ENCODE measurements at places on chromosomes 16 and 17.
A peak's percentile ranks its signal among the peaks of the same experiment; 100 is the strongest.

DNA sequence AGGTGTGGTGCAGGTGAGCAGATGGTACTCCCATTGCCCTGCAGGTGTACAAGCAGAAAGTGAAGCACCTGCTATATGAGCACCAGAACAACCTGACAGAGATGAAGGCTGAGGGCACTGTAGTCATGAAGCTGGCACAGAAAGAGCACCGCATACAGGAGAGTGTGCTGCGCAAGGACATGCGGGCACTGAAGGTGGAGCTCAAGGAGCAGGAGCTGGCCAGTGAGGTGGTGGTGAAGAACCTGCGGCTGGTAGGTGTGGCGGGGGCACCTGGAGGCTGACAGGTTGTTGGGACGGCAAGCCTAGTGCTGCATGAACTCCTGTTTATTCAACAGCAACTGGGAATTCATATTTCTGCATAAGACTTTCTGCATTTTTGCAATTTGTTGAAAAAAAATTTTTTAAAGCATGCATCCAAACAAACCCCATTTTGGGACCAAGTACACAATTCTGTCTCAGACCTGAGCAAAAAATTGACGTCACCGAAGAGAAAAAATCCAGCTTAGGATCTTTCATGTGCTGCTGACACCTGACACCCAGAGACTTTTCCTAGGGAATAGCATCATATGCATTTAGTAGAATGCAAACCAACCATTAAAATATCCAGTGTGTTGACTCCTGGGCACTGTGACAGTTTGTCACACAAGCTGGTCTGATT, 13.5 kb upstream of the DBNDD1 start:
- DNase-seq: no peak

DNA sequence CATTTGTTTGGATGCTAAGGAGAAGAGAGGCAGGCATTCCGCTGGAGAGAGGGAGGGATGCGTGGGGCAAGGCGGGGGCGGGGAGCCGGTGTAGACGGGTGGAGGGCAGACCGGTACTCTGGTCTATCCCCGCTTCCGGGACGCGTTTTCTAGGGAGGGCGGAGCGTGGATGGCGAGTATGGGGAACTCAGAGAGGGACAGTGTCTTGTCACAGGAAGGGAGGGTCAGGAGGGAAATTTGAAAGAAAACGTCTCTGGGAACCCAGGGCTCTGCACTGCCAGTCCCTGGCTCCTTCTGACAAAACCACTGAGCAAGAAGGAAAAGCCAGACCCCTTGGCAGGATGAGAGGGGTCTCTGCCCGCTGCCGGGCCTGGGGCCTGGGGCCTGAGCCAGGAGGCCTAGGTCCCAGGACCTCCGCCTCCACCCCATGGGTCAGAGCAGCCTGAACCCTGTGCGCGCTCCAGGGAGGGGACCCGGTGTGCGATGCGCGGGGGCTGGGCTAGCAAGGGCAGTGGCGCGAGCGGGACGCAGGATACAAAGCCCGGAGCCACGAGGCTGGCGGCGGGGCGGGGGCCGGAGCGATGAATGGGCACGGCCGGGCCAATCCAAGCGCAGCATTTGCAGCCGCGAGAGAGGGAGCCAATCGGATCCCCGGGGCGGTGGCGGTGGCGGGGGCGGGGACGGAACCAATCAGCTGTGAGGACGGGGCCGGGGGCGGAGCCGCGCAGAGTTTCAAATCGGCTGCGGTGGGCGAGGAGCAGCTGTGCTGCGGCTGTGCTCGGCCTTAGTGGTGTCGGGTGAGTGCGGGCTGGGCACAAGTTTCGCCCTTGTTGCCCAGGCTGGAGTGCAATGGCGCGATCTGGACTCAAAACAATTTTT, at the start of gene PIMREG:
PIMREG (plus strand) TSS at position 764 of the 879 bp plus-strand sequence. CDS start 656 bp downstream, outside the sequence.
- peak; percentile 69 for DNase-seq

GRCh38 chr16:72159801-72160200, 12.2 kb downstream of the PMFBP1 start:
- DNase-seq: no peak

DNA sequence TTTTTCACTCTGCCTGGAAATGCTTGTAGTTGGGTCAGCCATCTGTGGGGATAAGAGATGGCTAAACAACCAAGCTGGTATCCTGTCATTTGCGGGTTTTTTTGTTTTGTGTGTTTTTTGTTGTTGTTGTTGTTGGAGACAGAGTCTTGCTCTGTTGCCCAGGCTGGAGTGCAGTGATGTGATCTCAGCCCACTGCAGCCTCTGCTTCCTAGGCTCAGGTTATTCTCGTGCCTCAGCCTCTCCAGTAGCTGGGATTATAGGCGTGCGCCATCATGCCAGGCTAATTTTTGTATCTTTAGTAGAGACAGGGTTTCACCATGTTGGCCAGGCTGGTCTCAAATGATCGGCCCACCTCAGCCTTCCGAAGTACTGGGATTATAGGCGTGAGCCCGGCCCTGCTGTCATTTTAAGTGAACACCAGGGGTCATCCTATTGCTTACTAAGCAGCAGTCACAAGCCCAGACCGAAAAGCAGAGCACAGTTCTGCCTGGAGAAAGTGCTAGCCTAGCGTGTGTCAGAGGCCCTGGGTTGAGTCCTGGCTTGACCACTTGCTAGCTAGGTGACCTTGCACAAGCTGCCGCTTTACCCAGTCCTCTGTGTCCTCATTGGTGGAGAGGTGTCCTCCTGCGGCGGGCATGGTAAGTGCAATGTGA, 4.6 kb downstream of the SMCR8 start:
- DNase-seq: no peak

- no peak for DNase-seq
These were observed 1.4 kb downstream of the MSL1 start for GRCh38 chr17:40122999-40123810.

DNA sequence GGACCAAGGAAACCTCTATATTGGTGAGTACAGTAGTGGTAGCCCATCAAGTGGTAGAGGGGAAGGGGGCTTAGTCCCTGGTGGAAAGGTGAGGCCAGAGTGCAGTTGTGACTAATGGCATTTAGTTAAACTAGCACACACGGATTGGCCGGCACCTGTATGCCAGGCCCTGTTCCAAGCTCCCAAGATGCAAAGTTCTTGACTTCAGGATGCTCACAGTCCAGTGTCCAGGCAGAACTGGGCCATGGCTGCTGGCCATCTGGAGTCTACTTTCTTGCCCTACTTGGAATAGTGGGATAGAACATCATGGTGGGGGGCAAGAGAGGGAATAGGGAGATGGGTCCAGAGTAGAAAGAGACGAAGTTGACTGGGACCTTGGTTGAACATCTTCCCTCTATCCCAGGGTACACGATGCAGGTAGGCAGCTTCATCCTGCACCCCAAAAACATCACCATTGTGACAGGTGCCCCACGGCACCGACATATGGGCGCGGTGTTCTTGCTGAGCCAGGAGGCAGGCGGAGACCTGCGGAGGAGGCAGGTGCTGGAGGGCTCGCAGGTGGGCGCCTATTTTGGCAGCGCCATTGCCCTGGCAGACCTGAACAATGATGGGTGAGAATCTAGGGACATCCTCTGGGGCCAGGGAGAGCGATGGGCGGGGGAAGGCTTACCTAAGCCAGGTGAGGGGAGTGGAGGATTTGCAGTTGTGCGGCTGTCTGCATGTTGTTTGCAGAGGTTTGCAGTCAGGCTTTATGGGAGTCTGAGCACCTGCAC, 15.2 kb downstream of the ITGA3 start:
- DNase-seq: no peak

DNA sequence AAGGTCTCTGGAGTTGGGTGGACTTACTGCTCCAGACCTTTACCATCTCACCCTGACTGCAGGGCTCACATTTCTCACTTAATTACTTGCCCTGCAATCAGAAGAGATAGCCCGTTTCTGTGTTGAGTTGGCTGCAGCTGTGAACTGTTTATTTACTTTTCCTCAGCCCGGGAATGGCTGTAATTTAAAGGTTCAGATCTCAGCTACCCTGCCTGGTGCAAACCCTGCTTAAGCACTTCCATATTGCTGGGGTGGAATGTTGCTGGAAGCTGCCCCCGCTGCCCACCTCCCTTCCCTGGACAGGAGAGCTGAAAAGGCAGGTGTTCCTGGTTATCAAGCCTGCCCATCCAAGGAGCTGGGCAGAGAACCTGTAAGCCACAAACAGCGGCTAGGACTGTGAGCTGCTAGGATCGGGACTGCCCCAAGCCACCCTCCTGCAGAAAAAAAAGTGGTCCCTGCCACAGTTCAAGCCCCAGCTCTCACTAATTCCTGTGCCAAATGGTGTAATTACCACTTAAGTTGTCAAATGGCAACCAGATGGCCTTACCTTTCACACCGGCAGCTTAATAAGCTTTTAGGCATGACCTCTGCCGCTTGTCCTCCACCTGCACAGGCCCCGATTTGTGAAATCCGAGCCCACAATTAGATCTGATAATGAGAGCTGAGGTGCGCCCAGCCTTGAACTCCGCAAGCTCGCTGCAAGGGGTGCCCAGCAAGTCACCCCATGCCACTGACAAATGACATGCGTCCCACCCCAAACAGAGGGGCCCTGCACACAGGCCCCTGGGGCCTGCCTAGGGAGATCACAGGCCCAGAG, 269.8 kb downstream of the C16orf95 start:
- no peak for DNase-seq

- no peak for DNase-seq
These were observed 788 bp downstream of the METTL22 start for GRCh38 chr16:8622315-8622656.

- no peak for DNase-seq
These were observed 4.3 kb downstream of the SLC5A2 start for GRCh38 chr16:31487071-31487719.

GRCh38 chr16:67284699-67285646, 5.6 kb downstream of the PLEKHG4 start:
- DNase-seq: no peak

DNA sequence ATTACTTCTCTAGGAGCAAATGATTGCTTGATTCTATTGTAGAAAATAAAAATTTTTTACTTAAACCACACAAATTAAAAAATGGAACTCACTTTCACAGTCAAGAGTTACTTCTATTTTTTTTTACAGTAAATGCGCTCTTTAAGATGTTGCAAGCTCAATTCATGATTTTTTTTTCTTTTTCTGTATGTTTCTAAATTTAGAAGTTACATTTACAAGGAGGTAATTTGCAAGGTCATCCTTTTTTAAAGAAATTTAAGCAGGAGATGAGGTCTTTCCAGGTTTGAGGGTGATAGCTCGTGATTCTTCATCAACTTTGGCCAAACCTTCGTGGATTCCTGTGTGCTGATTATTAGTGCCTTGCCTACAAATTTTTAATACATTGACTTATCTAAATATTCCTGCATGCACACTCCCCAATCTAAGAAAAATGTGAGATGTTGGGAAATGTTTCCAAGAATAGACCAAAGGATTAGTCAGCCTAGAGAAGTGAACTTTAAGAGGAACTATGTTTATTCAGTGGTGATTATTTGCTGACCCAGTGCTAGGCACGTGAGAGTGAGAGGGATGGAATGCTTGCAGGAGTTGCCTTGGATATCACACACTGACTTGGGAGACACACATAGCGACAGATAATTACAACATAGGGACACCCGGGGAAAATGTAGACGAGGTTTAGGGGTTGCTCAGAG, 429.8 kb downstream of the MAF start:
- no peak for DNase-seq

GRCh38 chr16:5490499-5490898, 392.9 kb upstream of the EEF2KMT start:
- no peak for DNase-seq

GRCh38 chr17:64692187-64692586, 30.1 kb upstream of the SMURF2 start:
- no peak for DNase-seq

DNA sequence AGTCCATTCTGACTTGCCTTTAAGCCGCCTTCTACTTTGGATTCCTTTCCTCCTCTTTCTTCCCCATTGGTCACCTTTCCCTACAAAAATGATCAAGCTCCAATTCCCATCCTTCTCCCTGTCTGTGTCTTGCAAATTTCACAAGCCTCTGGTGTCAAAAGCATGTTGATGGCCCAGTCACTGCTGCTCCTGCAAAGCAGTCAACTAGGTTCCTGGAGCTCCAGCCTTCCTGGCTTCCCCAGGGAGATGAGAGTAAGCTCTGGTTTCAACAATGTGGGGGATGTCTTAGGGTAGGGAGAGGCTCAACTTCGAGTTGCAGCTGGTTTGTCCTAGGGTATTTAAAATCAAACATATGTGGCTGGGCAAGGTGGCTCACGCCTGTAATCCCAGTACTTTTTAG, 36.1 kb upstream of the HELZ start:
- DNase-seq: no peak

GRCh38 chr16:85871756-85872155, 27.2 kb upstream of the IRF8 start:
- no peak for DNase-seq

- no peak for DNase-seq
These were observed 9.6 kb upstream of the CES1 start for GRCh38 chr16:55842369-55843104.

DNA sequence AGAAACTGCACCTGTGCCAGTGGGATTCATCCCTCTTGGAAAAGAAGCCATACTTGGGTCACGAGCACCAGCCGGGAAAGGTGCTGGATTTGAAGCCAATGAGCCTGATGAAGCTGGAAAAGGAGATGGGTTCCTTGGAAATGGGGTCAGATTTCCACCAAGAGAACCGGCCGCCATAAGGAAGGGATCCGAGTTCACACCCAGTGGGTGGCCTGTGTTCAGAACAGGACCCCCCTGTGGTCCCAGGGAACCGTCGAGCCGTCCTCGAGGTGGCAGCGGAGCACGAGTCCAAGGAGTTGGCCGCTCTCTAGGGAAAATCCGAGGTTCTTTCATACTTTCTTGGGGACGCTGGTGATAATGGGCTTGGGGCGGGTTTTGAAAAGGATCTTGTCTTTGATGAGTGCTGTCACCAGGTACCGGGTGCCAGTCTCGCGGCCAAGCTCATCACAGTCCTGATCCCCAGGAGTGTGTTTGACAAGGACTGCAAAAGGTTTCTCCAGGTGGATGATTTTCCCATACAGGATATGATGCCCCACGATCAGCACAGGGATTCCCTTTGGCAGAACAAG, 12.2 kb downstream of the CHTF8 start:
- DNase-seq: no peak

Data from NCI-H1436 treated with DMSO at 0.1 percent for 48 hours (cell line).